ENCODE measurements at places on chromosomes 11 and 22.

DNA sequence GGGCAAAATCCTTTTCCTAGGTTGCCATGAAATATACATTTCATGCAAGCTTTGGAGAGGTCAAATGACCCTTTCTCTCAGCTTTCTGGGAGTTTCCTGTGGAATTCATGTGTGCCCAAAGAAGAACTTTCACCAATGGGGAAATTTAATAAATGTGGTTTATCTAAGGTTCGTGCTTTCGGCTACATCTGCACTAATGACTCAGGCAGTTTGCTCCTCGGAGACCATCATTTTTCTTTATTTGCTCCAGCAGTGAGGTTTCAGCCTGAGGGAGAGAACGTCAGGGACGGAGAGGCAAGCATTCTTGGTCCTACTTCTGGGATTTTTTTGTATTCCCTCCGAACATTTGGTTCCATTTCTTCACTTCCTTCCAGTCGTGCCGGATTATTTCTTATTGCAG is 85.2 kb downstream of the FLI1 start:
- no peak for DNase-seq

DNA sequence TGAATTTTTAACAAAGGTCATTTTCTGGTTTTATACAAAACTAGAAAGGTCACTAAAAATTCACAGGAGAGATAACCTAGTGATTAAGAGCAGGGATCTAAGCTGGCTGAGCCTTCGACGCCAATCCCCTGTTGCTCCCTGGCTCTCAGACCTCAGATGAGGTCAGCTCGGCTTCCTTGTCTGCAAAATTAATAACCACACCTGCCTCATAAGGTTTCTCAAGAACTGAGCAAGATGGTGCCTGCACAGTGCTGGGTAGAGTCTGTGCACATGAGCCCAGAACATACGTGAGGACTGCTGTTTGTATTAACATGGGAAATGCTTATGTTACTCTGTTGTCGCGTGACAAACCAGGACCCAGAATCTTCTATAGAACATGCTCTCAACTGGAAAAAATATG is 24.4 kb upstream of the CD5 start:
- no peak for DNase-seq

DNA sequence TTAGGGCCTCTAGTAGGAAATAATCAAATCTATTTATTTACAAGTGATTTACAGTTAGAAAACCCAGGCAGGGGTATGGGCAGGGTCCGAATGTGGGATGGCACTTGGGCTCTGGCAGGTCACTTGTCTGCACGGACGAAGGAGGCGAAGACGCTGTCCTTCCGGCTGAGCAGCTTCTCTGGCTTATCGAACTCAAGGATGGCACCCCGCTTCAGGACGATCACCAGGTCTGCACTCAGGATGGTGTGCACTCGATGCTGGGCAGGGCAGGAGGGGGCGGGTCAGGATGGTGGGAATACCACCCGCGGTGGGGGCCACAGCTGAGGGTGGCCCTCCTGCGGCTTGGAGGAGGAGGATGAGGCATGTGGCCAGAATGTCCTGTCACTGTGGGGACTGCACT is 4.4 kb upstream of the KCNJ11 start:
- DNase-seq, result no peak

- DNase-seq, result no peak
These were observed 26.8 kb downstream of the CLDN25 start for GRCh38 chr11:113806406-113806805.

GRCh38 chr22:45903355-45904135 is 73.4 kb downstream of the WNT7B start:
- DNase-seq, result no peak

GRCh38 chr11:33953289-33953688 is 61.4 kb upstream of the LMO2 start:
- DNase-seq, result no peak

GRCh38 chr11:34658071-34659015 is 37.5 kb downstream of the EHF start:
- DNase-seq, result no peak

DNA sequence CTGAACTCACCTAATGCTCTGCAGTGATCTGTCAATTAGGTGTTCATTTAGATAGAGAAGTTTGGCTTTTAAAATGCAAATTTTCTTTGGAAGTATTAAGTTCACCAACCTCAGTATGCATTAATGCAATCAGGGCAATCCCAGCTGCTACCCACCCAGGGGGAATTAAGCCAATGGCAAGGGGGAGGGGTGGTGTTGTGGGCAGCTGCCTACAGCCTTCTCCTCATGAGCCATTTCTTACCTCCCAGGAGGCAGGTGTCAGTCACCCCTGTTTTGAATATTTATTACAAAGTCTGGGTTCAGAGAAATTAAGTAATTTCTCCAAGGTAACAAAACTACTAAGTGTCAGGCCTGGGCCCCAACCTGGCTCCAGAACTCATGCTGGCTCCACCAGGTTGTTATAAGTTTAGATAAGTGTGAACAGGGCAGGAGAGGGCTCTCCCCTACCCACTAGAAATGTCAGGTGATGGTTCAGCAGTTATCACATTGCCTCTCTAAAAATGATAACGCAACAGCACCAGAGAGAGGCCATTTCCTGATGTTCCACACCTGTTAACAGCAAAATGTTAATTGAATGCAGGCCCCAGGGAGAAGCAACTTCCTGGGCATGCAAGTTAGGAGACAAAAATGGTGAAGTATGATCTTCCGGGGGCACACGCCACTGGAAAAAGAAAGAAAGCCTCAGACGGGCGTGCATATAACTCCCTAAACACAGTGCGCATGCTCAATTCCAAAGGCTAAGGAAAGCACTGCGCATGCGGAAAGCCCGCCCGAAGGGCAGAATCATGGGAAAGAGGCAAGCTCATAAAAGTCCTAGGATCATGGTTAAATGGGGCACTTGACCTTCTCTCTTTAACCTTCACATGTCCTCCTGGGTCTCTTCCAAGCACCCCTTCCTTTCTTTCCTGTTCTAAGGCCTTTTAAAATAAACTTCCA is 35.4 kb upstream of the GNAZ start:
- no peak for DNase-seq

DNA sequence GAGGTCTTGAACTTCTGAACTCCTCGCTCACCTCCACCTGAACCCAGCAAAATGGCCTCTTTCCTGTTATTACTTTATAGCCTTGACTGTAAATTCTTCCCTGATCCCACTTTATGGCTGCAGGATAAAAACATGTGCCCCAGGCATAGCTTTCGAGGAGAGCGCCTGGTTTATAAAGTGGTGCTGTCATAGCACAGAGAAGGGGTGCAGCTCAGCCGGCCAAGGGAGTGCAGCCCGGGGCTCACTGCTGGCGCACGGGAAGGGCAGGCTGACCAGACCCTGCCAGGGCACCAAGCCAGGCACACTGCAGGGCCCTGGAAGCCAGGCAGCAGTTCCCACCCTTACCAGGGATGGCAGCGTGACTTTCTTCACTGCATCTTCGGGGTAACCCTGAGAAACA is 50.9 kb downstream of the ISX start:
- DNase-seq, result no peak

- no peak for DNase-seq
These were observed 102.7 kb downstream of the MRTFA start for GRCh38 chr22:40533712-40534378.

- no peak for DNase-seq
These were observed 730 bp upstream of the TNNI2 start for GRCh38 chr11:1838077-1838425.

- DNase-seq, result no peak
These were observed 52.8 kb downstream of the MYH9 start for GRCh38 chr22:36334821-36335603.

DNA sequence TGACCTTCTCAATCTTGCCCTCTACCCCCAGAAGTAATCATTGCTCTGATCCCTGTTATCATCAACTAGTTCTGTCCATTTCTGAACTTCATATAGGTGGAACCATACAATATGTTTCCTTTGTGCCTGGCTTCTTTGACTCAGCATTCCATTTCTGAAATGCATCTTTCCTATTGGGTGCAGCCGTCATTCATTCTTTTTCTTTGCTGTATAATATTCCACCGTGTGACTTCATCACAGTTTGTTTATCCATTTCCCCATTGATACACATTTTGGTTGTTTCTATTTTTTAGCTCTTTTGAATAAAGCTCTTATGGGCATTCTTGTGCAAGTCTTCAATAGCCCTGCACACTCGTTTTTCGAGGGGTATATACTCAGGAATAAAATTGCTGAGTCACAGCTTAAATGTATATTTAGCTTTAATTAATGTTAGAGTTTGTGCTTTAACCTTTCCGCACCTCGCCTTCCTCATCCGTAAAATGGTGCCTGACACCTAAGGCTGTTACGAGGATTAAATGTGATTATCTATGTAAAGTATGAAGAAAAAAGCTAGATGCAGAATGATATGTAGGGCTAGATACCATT is 491.6 kb downstream of the MIAT start:
- no peak for DNase-seq

DNA sequence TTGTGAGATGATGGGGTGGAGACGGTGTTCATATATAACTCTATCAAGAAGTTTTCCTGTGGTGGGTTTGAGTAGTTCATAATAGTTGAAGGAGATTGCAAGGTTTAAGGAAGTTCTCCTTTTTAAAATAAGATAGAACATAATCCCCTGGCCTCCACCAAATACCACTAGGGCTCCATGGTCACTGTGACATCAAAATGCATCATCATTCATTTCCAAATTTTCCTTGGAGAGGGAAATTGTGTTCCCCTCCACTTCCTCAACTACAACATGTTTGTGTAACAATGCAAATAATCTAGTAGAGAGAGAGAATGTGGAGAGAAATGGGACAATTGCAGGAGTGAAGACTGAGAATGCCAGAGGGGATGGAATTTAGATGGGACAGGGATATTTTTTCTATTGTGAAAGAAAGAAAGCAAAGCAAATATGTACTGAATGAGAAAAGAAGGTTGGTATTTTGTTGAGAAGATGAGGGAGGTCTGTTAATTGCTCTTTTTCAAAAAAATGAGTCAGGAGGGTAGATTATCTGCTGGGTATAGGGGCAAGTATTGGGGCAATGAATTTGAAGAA is 33.4 kb upstream of the ZBED5 start:
- DNase-seq, result no peak

GRCh38 chr11:115605871-115606497 is 101.8 kb upstream of the CADM1 start:
- DNase-seq, result no peak

DNA sequence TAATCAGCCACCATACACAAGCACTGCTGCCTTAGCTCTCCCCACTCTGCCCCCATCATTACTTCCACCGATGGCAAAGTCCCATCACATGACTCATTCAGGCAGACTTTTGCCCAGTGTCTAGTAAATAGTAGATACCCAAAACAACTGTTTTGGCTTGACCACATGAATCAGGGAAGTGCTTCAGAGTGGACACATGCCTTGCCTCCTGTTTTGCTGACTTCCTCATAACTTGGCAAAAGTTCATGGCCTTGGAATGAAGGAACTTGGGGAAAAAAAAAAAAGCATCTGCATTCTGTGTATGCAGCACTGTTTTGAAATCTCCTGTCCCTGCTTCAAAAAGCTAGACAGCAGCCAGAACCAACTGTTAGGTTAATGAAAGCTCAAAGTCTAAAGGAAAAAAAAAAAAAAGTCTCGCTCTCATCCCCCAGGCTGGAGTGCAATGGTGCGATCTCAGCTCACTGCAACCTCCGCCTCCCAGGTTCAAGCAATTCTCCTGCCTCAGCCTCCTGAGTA is 335.3 kb downstream of the FAM181B start:
- DNase-seq, result no peak

DNA sequence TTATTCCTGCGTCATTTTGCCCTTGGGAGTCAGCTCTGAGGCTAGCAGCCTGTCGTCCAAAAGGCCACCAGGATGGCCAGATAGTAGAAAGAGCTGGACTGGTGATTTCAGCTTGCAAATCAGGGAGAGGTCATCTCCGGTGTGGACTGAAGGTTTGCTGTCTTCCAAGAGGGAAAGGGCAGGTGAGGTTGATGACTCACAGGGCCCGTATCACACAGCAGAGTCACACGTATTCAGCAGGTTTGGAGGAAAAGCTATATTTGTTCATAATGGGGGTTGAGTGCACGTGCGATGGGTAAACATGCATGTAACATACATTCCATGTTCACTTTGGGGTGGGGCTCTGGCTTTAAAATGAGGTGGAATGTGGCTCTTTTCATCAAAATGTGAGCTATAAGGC is 25.6 kb downstream of the MRPL21 start:
- DNase-seq, result no peak

- DNase-seq, result peak; percentile 61
These were observed at the start of gene ANO3 for GRCh38 chr11:26331911-26332571. Gene ANO3 (plus strand): TSS chr11:26332130. CDS start chr11:26332276, 146 bp downstream.

DNA sequence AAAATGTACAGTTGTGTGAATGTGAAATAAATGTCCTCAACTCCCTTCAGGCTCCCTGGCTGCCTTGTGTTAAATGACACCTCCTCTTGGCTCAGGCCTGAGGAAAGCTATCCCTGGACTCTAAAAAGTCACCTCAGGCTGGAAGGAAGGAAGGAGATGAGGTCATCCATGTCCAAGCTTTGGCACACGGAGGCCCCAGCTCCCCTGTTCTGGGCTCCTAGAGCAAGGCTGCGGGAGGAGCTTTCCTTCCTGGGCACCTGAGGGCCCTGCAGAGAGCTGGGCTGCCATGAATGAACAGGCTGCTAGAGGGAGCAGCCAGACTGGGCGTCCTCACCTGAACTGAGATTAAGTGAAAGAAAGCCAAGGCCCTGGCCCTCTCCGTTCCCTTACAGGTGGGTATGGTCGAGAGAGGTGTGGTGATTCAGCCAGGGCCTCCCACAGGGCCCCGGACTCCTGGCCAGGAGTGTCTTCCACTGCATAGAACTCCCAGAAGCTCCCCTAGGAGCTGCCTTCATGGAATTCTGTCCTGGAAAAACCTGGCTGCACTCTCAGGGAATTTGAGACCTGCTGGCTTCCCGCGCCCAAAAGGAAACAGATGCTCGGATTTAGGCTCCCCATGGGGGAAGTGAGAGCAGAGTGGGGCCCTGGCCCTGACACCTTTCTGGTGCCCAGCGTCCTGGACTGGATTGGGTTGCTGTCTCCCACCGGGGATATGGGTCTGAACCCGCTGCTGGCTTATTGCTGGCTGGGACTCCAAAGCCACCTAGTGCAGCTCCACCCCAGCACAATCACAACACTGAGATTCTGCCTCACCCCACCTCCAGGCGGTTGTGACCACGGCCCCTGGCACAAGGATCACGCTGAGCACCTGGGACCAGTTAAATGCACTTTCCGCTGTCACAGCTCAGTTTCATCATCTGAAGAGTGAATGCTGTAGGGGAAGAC is 22.2 kb downstream of the MYBPC3 start:
- no peak for DNase-seq

GRCh38 chr11:82775736-82776346 is 42.2 kb upstream of the FAM181B start:
- no peak for DNase-seq

DNA sequence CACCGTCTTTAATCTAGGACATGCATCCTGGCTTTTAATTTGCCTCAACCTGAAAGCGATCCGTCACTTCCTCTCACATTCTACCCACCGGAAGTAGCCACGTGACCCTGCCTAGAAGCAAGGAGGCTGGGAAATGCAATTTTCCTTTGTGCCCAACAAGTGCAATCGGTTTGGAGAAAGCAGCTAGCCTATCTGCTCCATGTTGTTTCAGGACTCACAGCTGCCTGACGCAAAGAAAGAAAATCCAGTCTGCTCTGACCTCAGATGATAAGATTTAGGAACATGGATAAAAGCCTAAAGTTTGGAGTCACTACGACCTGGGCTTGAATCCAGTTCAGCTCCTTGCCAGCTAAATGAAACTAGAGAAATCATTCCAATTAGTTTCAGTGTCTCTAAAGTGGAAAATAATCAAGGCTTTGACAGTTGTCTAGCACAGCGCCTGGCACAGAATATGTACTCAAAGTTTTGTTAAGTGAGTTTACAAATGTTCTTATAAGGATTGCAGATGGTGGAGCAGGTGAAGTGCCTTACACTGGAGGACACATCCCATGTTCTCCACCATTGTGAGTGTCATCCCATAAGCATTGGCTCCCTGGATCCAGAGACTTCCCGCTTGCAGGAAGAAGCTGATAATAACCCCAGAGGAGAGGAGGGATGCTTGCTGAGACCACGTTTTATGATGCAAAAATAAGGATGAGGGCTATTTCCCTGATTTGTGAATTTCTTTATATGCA is 553.7 kb downstream of the MN1 start:
- DNase-seq, result no peak
